ENCODE measurements at places on chromosomes 12 and 14.

DNA sequence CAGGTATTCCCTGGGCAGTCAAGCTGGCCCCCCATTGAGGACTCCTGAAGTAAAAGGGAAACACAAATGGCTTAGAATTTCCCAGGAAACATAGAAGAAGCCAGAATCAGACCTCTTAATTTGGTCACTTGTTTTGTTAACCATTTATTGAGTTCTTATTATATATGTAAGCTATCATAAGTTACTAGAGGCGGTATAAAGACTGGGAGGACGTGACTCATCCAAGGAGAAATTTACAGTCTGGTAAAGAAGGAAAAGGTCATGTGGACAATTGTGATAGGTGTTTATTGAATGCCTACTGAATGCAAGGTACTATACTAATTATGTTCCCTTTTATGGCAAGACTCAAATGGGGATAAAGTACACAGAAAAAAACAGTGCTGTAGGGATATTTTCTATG, 146.7 kb downstream of the DYRK2 start:
- DNase-seq, result no peak

- no peak for DNase-seq
These were observed 126.0 kb downstream of the VEZT start for GRCh38 chr12:95343461-95344230.

DNA sequence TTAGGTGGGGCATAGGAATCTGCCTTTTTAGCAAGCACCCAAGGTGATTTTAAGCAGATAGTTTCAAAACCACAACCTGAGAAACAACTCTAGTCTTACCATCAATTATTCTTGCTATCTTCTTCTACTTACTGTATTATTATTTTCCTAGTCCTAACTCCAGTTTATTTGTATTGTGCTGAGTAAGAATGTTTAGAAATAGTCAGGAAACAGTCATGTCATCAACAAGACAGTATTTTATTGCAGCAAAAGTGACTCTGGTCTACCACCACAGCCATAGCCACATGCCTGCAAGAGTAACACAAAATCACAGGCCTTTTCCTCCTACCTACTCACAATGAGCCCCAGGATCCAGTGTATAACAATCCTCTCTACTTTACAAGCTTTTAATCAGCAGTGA, 46.3 kb upstream of the FLRT2 start:
- no peak for DNase-seq

GRCh38 chr12:124550123-124551089, 17.0 kb downstream of the NCOR2 start:
- DNase-seq, result no peak

DNA sequence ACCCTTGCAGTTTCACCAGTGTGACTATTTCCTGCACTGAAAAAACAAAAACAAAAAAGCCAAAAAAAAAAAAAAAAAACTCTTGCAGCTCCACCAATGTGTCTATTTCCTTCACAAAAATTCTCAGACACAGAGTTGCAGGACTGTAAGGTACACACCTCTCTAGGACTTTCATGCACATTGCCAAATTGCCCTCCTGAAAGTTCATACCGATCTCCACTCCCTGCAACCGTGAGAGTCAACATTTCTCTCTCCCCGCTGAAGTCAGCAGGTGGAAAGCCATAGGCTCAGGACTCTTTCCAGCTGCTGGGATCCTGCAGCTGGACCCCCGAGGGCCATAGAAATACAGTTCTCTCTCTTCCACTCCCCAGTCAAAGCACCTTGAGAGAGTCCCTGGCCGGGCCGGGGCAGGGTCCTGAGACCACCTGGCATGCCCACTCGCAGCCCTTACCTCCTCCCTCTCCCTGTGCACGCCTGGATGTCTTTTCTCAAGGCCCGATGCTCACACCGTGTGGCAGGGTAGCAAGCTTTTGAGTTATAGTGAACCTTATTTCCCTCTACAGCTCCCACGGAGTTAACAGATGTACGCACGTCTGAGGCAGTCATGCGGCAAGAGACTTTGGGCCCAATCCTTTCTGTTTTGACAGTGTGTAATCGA, 23.6 kb downstream of the MMAB start:
- DNase-seq, result no peak

GRCh38 chr12:5710260-5710878, 234.7 kb downstream of the ANO2 start:
- DNase-seq, result no peak

Data from stimulated activated naive B cell treated with anti-CD40 and anti-IgM and Interleukin-4, amounts not matched to agents 10 μg/mL and 1 μg/mL and 100 μg/mL, for 72 hours (primary cell).